ENCODE measurements at places on chromosomes 1 and 21. TPM values are rescaled to one million over a fixed set of nuclear protein-coding genes. Genes with fewer than 3 reads are reported as not detected.

- DNase-seq, result no peak
Observed at GRCh38 chr1:192615055-192615454, 20.9 kb upstream of the RGS13 start.

GRCh38 chr1:28123461-28123961, 35.1 kb upstream of the EYA3 start:
- no peak for DNase-seq

DNA sequence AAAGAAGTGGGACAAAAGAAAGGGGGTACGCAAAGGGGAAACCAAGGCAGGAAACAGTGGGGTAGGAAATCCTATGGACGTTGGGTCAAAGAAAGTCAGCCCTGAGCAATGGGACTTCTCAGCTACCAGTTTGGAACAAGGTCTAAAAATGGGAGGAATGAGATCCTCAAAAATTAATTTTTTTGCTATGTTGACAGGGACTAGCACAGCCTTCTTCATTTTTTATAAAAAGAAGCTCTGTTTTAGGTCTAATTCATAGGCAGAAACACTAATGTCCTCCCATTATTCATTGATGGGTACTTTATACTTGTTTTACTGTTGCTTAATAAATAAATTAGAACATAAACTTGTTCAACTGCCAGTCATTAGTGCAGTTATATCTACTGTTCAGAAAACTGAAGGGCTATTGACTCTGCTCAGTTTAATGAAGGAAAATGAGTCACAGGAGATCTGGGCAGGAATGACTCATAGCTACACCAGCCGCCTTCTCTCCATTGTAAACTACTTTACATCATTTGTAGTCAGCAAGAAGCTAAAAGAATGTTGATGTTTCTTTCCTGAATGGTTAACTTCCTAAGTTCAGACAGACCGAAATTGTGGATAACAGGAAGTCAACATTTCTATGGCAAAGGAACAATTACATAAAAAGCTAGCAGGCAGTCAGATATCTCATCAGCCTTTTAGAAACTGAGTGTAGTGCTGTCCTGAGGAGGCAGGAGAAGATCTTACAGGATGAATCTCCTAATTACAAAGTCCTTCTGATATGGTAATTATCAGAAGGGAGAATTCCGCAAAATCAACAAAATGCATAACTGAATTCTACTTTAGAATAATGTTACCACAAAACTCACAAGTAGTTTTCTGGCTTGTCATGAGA, 356.4 kb upstream of the PKN2 start:
- DNase-seq, result no peak

DNA sequence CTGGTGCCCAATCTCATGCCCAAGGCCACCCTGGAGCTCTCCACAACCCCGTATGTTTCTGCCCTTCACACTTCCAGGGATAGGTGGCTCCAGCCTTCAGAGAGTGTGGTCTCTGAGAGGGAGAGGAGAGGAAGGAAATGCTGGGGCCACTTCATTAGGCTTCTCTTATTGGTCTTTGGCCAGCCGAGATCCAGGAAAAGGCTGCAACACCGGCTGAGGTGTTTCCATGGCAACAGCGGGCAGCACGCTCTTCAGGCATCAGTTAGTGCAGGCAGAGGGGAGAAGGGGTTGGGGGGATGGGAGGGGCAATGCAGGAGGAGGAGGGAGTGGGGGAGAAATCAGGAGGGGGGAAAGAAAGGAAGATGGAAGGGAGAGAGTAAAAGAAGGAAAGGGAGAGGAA, 275.1 kb upstream of the GJB5 start:
- no peak for DNase-seq

GRCh38 chr1:202998836-202999750, 8.1 kb upstream of the TMEM183A start:
- DNase-seq, result no peak

DNA sequence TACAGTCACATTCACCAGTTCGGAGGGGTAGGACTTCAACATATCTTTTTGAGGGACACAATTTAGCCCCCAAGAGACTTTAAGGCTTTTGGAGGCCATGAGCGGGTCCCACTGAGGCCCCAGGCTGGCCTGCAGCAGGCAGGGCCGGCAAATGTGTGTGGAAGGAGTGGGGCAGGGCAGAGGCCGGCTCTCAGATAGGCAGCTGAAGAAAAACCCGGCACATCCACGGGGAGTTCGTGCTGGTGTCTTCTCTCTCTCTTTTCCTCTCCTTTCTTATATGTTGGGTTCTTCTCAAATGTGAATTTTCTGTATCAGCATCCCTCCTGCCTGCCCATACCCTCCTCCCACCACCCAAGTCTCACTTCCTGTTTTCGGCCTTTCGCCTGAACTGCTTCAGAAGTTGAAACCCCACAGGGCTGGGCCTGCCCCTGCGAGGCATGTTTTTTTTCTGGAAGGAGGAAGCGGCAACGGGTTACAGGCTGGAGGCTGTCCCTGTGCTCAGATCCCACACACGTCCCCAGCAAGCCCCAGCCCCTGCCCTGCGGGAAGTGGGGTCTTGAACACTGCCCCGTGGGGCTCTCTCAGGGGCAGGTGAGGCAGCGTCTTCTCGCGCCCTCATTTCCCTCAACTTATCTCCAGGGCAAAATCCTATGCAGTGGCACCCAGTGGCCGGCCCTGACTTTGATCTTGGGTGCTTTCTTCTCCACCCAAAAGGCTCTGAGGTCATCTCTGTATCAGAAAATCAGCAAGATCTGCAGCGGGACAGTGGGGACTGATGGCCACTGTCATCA, 9.7 kb upstream of the UMODL1 start:
- DNase-seq, result peak; percentile 53

DNA sequence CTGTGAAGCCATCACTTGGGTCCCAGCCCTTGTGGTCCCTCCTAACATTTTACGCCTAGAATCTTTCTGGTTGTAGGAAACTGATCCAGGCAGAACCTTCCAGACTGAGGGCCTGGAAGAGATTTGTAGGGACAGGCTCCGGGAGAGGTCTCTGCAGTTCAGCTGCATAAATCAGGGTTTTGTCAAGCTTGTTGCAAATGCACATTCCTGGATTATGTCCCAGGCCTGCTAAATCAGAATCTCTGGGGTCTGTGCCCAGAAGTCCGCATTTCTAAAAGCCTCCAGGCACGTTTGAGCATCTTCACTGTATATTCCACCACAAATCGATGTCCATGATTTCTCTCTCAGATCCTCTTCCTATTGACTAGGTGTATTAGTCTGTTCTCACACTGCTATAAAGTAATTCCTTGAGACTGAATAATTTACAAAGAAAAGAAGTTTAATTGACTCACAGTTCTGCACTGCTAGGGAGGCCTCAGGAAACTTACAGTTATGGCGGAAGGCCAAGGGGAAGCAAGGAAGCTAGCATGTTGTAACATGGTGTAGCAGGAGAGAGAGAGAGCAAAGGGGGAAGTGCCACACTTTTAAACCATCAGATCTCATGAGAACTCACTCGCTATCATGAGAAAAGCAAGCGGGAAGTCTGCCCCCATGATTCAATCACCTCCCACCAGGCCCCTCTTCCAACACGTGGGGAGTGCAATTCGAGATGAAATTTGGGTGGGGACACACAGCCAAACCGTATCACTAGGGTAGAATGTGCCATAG, 1.2 kb upstream of the FHAD1 start:
- DNase-seq, result no peak

Gene CD34
- total RNA-seq, result 0.82 TPM

DNA sequence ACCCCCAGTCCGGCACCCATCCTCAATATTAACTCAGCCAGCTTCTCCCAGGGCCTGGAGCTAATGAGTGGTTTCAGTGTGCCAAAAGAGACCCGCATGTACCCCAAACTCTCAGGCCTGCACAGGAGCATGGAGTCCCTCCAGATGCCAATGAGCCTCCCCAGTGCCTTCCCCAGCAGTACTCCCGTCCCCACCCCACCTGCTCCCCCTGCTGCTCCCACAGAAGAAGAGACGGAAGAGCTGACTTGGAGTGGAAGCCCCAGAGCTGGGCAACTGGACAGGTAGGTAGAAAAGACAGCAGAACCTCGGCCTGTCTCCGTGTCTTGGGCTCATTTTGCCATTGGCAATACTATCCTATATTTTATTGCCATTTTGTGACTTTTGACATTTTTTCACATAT, 45.4 kb upstream of the IPO9 start:
- DNase-seq, result no peak

DNA sequence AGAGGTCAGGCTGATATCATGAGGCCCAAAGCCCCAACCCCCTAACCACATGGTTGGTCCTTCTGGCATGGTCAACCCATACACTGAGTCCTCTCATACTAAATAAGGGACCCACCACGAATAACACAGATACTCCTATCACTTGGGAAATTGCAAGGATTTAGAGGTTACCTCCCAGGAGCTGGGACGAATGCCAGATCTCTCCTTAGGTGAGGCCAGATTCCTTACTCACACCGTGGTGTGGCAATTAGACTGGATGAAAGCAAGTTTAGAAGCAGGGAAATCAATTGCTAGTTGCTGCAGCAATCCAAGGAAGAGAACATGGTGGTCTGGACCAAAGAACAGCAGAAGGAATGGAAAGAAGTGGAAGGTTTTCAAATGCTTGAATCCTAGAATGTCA, 60.1 kb downstream of the IER5 start:
- no peak for DNase-seq

Gene AMY1B
- total RNA-seq, result not detected

DNA sequence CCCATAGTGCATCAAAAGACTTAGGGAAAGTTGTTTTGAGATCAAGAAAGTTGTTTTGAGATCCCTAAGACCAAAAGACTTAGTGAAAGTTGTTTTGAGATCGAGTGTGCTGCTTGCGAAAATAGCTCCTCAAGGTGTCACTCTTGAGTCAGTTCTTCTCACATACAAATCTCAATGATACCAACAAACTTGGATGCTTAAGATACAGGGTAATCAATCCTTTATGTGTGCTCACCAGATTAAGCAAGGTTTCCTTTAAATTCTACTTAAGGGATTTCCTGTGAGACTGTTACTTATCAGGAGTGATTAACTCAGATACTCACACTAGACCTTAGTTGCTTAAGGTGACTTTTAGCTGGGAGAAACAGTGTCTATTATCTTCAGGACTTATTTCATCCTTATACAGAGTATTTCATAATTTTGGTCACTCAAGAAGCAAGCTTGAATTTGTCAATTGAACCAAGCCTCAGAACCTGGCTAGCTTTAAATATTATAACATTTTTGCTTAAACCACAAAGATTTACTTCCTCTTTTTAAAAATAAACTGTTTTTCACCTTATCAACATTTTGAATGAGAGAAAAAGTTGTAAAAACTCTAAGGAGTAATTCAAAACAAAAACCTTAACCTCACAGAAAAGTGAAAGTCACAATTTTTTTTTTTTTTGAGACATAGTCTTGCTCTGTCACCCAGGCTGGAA, 8.0 kb upstream of the RLF start:
- DNase-seq, result peak; percentile 23

GRCh38 chr1:180397175-180397574, 105.2 kb downstream of the ACBD6 start:
- no peak for DNase-seq

DNA sequence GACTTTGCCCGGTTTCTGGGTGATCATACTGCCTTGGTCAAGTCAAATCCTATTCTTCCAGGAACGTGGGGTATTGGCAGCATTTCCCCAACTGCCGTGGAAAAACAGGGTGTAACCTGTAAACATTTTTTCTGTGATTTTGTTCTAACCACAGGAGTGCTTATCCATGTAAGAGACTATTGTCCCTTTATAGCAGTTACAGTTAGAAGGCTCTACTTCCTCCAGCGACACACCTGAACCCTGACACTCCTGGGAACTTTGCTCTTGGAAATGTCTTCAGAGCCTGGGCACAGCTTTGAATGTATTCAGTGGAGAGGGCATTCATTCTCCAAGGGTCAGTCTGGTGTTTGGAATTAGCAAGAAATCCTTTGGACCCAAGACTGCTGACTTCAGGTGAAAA, 26.4 kb upstream of the ARHGEF10L start:
- DNase-seq, result no peak

GRCh38 chr1:245294020-245294419, 139.2 kb downstream of the KIF26B start:
- DNase-seq, result no peak

GRCh38 chr1:17094664-17095063, 24.6 kb downstream of the PADI2 start:
- DNase-seq, result no peak

DNA sequence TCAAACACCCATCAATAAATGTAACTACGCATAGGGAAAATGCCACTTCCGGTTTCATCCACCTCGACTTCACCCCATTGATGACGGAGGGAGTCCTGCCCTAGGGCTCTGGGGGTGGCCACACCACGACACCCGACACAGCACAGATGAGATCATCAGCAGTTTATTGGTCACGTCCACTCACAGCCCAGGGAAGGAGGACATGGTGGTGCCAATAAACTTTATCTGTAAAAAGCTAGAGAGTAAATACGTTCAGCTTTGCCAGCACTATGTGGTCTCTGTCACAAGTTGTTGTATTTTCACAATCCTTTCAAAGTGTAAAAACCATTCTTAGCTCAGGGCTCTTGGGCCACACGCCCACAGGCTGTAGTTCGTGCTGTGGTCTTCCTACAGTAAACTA, 16.3 kb downstream of the SETD4 start:
- DNase-seq, result no peak

DNA sequence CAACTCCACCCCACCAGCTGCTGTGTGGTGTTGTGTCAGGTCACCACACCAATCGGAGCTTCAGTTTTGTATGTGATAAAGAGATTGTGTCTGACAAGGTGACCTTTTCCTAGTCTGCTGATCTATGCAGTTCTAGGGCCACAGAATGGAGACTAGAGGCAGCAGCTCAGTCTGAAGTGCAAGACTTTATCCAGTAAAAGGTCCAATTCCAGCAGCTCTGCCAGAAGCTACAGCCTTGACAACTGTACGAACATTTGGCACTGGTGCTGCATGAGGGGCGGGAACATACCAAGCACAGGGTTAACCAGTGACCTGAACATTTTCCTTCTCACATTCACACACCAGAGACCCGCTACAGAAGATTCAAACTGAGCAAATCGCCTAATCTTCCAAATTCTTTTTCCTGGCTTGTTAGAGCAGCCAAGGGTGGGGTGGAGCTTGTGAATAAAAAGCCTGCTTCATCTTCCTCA, 9.3 kb downstream of the FMO1 start:
- DNase-seq, result no peak

- no peak for DNase-seq
Observed at GRCh38 chr1:147748676-147749350, 11.6 kb downstream of the GJA5 start.

GRCh38 chr1:53246261-53247134, 8.2 kb upstream of the MAGOH start:
- DNase-seq, result no peak

- no peak for DNase-seq
Observed at GRCh38 chr1:222251847-222252246, 296.1 kb downstream of the HHIPL2 start.

Gene GOLT1A
- total RNA-seq, result 0.41 TPM

Gene CLDN14
- not detected for total RNA-seq

Gene SIPA1L2
- total RNA-seq, result 34.2 TPM

- no peak for DNase-seq
Observed at GRCh38 chr1:61828805-61829204, 86.5 kb downstream of the PATJ start.

DNA sequence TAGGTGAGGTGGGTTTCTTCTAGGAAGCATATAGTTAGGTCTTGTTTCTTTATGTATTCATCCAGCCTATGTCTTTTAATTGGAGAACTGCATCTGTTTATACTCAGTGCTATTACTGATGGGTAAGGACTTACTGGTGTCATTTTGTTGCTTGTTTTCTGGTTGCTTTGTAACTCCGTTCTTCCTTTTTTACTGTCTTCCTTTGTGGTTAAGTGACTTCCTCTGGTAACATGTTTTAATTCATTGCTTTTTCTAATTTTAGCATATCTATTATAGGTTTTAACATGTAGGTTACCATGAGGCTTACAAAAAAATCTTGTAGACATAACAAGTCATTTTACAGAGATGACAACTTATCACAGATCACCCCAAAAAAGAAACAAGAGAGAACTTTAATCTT, 160.8 kb downstream of the VAV3 start:
- no peak for DNase-seq

Gene SPRR4
- not detected for total RNA-seq

GRCh38 chr1:169091480-169091941, 15.0 kb upstream of the ATP1B1 start:
- no peak for DNase-seq

All from frontal cortex (tissue), 4 donors.